ENCODE measurements at places on chromosomes 5 and 9. TPM values are rescaled to one million over a fixed set of nuclear protein-coding genes. Genes with fewer than 3 reads are reported as not detected.

Gene CDKN2B
- total RNA-seq: 27.1 TPM

Gene AFAP1L1
- 93.0 TPM for total RNA-seq

Gene RBM27
- 18.8 TPM for total RNA-seq

Gene CA9
- not detected for total RNA-seq

Gene GCNT4
- total RNA-seq: 0.98 TPM

Gene ECSCR
- 16.4 TPM for total RNA-seq

Gene SYK
- 20.7 TPM for total RNA-seq

Gene FCN2
- not detected for total RNA-seq

Gene MAMDC4
- total RNA-seq: 8.1 TPM

Gene ZBTB34
- total RNA-seq: 11.5 TPM

DNA sequence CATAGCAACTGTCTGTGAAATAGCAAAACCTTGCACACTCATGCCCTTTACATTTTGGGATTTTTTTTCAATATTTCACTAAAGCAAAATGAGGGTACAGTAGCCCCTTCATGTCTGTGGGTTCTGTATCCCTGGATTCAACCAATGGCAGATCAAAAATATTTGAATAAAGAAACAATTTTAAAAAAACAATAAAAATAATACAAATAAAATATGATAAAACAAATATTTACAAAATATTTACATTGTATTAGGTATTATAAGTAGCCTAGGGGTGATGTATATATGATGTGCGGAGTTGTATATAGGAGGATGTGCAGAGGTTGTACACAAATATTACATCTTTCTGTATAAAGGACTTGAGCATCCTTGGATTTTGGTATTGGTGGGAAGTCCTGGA lies 67.3 kb upstream of the CDH10 start:
- no peak for DNase-seq

DNA sequence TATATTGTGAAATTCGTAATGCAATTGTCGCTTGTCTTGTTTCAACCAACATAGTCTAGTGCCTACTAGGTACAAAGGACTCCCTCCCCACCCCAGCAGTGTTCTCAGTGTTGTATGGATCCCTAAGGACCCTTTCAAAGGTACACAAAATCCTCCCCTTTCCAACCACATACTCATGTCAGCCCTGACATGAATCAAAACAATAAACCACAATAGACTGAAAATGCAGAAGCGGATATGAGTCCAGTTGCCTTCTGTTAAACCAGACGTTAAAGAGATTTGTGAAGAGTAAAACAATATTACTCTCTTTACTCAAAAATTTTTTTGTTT lies 82.4 kb upstream of the IFNK start:
- no peak for DNase-seq

DNA sequence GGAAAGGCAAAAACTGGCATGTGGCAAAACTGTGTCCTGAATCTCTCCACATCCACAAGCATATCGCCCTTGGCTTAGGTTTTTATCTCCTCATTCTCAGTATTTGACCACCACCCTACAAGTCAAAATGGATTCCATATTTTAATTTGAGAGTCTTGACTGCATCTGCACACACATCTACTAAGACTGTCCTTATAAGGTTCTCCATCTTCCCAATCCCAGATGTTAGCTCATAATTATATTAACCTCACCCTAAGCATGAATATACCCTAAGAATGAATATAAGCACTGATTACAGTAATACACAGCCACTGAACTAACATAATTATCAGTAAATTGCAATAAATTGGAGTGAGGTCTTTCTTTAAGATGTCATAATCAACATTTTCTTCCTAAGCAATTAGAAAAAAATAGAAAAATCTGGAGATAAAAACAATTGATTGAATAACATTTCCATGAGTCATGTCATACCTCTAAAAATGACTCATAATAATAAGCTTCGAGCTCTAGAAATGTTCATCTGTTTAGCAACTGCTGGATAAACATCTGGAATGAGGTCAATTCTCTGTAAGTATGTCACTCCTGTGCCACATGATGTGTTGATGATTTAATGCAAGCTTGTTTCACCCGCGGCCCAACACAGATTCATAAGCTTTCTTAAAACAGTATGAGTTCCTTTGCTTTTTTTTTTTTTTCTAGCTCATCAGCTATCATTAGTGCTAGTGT lies 39.9 kb upstream of the PAM start:
- DNase-seq: no peak

- DNase-seq: no peak
Observed at GRCh38 chr5:9405196-9405754, 140.6 kb downstream of the SEMA5A start.

DNA sequence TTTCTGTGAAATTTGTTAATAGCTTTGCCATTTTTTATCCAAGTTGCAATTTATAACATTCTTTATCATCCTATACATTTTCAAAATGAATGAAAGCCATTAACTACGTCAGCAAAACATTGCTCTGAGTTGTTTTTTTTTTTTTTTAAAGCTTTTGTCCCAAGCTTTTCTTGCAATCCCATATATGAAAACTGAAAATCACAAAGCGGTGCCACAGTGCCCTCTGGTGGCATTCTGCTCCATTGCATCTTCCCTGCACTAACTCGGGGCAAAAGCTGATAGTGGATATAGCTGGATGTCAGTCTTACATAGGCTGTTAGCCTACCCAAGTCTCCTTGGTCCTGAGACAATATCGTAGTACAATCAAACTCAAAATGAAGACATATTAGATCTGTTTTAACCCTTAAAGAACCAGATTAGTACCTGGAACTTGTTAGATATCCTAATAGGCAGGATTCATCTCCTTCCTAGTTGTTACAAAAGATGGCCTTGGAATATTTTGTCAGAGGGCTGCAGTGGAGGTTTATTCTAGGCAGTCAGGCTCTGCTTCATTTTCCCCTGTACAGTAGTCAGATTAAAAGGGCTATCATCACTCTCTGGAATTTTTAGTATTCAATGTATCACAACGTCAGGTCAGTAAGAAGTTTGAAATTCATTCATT lies 669.9 kb downstream of the PTPRD start:
- DNase-seq: peak; percentile 19

GRCh38 chr9:8694983-8695588 lies 895.5 kb upstream of the DMAC1 start:
- no peak for DNase-seq

DNA sequence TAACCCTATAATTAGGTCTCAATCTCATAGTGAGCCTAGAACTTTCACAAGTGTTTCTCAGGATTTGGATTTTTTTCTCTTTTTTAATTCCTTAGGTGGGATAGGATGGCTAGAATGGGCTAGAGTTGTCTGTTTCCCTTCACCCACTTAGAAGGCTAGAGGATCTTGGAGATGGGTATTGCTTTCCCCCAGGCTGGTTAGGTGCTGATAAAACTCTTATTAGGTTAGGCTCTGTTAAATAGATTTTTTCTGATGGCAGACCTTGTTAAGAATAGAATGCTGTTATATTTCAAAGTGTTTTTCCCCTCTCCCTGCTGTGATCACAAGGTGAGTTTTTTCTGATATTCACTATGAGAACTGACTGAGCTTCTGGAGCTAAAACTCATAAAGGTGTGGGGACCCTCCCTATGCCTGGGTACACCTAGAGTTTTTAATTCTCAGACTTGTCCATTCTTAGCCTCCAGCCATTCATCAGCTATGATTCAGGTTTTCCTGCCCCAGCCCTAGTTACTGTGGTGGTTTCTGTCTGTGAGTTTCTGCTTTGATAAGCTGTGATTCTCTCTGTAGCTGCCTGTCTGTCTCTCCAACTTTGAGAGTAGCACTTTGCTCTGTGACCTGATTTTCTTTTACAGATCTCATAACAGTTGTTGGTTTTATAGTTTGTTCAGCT lies 132.4 kb downstream of the HACD4 start:
- no peak for DNase-seq
